Temporal lobe (tissue), 4 donors: ENCODE measurements at places on chromosomes 13 and 19. TPM values are rescaled to one million over a fixed set of nuclear protein-coding genes. Genes with fewer than 3 reads are reported as not detected.

NCCRP1 gene
- not detected for total RNA-seq

SLC10A2 gene
- total RNA-seq: not detected

KLF2 gene
- total RNA-seq: 3.0 TPM

LRFN3 gene
- 8.4 TPM for total RNA-seq

DENND1C gene
- 0.25 TPM for total RNA-seq

ICAM4 gene
- under 0.01 TPM for total RNA-seq

KLK12 gene
- not detected for total RNA-seq

TRPM4 gene
- total RNA-seq: 4.2 TPM

TMEM145 gene
- 54.6 TPM for total RNA-seq

ZNF274 gene
- total RNA-seq: 18.7 TPM

FPR1 gene
- total RNA-seq: 1.2 TPM

CEACAM3 gene
- total RNA-seq: 0.25 TPM

DLEU7 gene
- 20.2 TPM for total RNA-seq

HSD17B14 gene
- total RNA-seq: 1.7 TPM

FFAR1 gene
- not detected for total RNA-seq

TECR gene
- 12.0 TPM for total RNA-seq

CRX gene
- total RNA-seq: not detected

CALM3 gene
- 257 TPM for total RNA-seq

METTL21C gene
- total RNA-seq: not detected

HIPK4 gene
- under 0.01 TPM for total RNA-seq

C3 gene
- total RNA-seq: 8.9 TPM

SEMA6B gene
- total RNA-seq: 32.0 TPM

PGLYRP1 gene
- total RNA-seq: not detected

GRIK5 gene
- 37.1 TPM for total RNA-seq

KANK3 gene
- 2.2 TPM for total RNA-seq

SHD gene
- total RNA-seq: 2.2 TPM

DKKL1 gene
- not detected for total RNA-seq

FUZ gene
- 9.8 TPM for total RNA-seq

FCER2 gene
- total RNA-seq: under 0.01 TPM

SIGLEC8 gene
- 1.2 TPM for total RNA-seq
